ENCODE measurements at places on chromosomes 5 and 9.

GRCh38 chr5:6201631-6202030 lies 176.7 kb downstream of the MED10 start:
- no peak for DNase-seq

GRCh38 chr9:93422977-93423616 lies 28.4 kb upstream of the FAM120A start:
- no peak for DNase-seq

DNA sequence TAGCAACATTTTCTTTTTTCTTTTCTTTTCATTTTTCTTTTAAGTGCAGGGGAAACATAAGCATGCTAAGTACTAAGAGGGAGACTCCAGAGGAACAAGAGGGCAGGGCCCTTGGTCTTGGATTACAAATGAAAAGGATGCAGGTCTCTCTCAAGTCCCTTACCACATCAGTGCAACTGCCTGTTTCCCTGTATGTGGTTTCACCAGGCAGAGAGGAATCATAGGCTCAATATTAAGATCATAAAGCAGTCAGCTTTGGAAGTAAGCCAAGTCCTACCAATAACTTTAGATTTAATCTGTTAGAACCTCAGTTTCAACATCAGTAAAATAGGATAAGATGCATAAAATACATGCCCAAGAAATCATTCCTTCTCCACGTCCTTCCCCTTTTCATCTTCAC lies 422.7 kb upstream of the PAPPA start:
- no peak for DNase-seq

GRCh38 chr9:127634021-127634420 lies 21.9 kb downstream of the STXBP1 start:
- DNase-seq, result no peak

GRCh38 chr9:129664746-129665388 lies 580 bp upstream of the PRRX2 start:
- DNase-seq, result no peak

GRCh38 chr5:25119650-25120049 lies 474.9 kb upstream of the CDH10 start:
- peak; percentile 18 for DNase-seq

DNA sequence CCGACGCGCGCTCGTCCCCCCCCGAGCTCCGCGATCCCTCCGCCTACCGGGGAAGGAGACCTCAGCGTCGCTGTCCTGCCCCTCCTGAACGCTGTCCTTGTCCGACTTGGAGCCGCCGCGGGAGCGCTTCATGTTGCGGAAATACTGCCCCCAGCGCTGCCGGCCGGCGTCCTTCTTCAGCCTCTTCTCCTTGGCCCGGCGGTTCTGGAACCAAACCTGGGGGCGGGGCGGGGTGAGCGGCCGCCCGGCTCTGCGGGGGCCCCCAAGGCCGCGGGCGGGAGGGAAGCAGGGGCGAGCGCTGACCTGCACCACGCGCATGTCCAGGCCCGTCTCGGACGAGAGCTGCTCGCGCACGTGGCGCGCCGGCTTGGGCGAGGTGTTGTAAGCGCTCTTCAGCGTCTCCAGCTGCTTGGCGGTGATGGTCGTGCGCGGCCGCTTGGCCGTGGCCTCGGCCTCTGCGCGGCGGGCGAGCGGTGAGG lies 6.3 kb downstream of the LHX3 start:
- no peak for DNase-seq

- DNase-seq, result no peak
These were observed 2.7 kb upstream of the CARD19 start for GRCh38 chr9:93093127-93093876.

GRCh38 chr9:3027210-3027609 lies 183.3 kb upstream of the PUM3 start:
- DNase-seq, result no peak

GRCh38 chr9:94656200-94656599 lies 16.9 kb upstream of the FBP1 start:
- DNase-seq, result no peak

DNA sequence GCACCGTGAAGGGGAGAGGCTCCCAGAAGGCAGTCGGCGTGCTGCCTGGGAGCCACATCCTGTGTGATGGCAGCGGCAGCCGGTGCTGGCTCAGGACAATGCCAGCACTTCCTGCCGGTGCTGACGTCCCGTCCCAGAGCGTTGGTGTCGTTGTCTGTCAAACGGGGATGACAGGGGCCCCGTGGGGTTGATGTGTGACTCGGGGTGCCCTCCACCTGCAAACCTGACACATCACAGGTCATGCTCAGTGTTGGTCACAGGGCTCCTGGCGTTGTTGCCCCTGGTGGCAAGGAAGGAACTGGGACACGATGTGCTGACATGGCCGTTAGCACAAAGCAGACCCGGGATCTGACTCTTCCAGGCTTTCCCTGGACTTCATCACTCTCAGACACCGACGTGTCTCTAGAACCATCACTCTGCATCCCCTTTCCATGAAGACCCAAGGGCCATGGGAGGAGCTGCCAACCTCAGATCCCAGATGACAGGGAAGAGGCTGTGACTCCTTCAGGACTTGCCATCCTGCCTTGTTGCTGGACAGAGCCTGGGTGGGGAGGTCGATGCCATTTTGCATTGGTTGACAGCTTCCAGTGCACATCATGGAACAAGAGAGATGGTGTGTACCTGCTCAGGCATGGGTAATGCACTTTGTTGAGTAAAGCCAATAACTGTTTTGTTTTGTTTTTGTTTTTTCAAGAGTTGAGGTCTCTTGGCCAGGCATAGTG lies 21.5 kb downstream of the PLPP7 start:
- no peak for DNase-seq

- DNase-seq, result no peak
These were observed 21.1 kb upstream of the PDZD2 start for GRCh38 chr5:31617867-31618266.

DNA sequence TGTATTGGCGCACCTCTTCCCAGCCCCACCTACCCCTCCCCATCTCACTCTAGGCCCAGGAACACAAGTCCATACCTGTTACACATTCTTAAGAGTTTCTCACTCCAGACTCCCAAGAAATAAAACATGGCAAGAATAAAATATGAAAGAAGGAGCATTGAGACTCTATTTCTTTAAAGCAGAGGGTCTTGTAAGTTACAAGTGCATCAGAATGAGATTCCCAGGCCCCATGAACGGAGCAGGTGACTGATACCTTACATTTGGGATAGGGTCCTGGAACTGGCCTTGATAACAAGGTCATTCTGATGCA lies 5.7 kb downstream of the EGR1 start:
- no peak for DNase-seq

- DNase-seq, result no peak
These were observed 18.9 kb upstream of the TTC33 start for GRCh38 chr5:40774623-40775022.

- peak; percentile 19 for DNase-seq
These were observed 989 bp upstream of the FBN2 start for GRCh38 chr5:128539038-128539429.

DNA sequence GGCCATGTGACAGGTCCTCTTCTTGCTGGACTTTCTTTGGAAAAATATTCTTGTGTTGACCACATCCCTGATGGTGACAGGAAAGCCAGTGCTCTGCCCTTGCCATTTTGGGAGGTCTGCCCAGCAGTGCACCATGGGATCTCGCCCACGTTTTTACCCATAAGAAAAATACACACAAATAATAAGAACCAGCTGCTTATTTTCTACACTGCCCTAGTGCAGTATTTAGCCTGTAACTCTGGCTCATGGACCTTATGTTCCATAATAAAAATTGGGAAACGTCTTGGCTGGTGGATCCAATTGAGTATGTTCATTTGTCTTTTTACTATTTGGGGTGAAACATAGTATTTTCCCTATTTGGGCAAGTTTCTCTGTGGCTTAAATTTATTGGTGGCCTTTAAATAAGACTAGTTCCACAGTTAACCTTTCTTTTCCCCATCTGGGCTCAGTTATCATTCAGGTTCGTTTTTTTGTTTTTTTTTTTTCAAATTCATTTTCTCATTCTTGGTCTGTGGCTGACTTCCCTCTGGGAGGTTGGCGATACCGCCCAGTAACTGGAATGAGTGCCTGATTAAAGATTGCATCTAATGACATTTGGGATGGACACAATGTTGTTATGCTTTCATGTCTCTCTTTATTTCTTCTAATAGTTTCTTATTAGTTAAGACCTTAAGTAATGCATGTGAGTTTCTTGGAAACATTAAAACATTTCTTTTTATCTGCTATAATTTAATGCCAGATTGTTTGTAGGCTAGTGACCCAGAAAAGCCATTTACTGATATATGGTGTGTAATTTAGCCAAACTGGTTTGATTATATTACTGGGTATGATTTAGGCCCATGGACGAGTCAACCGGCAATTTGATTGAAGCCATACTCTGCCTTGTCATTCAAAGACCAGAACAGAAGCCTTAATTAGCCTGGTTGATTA lies 163.7 kb downstream of the FGF10 start:
- no peak for DNase-seq

- DNase-seq, result no peak
These were observed 194.8 kb downstream of the HSPA4 start for GRCh38 chr5:133246376-133247150.

DNA sequence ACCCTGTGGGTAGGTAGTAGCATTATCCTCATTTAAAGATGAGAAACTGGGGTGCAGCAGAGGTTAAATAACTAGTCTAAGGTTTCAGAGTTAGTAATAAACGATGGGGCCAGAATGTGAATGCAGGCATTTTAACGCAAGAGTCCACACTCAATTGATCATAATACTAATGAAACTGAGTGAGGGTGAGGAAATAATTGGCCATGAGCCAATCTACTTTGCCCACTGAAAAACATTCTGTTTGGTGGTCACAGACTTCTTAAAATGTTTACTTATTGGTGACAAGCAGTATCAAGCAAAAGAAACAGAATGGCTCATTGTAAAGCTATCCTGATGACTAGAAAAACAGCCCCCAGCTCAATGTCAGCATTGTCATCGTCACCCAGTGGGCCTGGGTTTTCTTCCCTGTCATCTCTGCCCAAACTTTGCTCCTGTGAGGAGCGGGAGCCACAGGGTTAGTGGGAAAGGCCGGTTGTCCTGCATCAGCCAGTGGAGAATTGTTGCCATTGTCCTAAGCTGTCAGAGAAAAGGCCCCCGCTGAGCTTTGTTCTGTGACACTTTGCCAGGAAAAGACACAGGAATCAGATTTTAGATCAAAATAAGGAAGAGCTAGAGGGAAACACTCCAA lies 77.3 kb upstream of the MAN2A1 start:
- no peak for DNase-seq

GRCh38 chr9:107547772-107548297 lies 58.3 kb upstream of the KLF4 start:
- no peak for DNase-seq

GRCh38 chr5:128667152-128667551 lies 129.1 kb upstream of the FBN2 start:
- no peak for DNase-seq

DNA sequence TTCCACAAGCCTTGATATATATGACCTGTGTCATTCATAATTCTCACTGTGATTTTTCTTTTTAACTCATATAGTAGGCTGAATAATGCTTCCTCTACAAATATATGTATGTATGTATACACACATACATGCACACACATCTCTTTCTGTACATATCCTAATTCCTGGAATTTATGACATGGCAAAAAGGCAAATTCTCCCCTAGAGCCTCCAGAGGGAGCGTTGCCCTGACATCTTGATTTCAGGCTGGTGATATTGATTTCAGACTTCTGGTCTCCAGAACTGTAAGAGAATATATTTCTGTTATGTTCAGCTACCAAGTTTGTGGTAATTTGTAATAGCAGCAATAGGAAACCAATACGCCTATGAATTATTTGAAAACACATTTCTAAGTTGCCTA lies 166.6 kb upstream of the GAS1 start:
- DNase-seq, result no peak

DNA sequence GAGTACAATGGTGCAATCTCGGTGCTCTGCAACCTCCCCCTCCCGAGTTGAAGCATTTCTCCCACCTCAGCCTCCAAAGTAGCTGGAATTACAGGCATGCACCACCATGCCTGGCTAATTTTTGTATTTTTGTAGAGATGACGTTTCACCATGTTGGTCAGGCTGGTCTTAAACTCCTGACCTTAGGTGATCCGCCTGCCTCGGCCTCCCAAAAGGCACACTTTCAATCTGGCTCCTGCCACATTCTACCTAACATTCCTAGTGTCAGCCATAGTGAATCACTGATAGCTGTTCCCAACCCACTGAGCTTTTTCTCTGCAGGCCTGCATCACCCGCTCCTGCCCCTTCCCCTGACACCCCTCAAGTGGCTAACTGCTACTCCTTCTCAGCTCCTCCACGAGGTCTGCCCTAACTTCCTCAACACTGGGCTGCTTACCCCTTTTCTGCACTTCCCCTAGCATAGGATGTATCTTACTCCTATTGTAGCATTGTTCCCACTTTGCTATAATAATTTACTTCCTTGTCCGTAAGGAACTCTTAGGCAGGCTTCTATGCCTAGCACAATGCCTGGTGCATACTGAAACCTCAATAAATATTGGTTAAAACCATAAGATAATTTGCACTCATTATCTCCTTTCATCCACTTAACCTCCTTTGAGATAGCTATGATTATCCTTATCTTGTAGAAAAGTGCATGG lies 42.0 kb upstream of the LIFR start:
- DNase-seq, result no peak

- DNase-seq, result no peak
These were observed 654 bp downstream of the RANBP6 start for GRCh38 chr9:6014670-6015270.

DNA sequence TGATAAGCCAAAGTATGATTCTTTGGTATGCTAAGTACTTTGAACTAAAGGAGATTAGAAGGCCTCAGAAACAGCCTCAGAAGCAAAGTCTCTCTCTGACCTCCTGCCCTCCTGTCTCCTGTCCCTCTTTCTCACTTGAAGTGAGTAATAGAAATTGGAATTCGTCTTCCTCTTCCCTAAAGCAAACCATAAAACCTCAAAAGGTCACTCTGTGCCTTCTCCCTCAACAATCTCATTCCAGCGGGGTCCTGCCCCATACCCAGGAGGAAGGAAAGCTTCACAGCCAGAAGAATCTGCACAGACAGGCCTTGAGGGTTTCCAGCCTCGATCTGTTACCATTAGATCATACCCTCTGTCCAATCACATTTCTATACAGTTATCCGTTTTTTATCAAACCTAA lies 87.8 kb downstream of the HAPLN1 start:
- no peak for DNase-seq

DNA sequence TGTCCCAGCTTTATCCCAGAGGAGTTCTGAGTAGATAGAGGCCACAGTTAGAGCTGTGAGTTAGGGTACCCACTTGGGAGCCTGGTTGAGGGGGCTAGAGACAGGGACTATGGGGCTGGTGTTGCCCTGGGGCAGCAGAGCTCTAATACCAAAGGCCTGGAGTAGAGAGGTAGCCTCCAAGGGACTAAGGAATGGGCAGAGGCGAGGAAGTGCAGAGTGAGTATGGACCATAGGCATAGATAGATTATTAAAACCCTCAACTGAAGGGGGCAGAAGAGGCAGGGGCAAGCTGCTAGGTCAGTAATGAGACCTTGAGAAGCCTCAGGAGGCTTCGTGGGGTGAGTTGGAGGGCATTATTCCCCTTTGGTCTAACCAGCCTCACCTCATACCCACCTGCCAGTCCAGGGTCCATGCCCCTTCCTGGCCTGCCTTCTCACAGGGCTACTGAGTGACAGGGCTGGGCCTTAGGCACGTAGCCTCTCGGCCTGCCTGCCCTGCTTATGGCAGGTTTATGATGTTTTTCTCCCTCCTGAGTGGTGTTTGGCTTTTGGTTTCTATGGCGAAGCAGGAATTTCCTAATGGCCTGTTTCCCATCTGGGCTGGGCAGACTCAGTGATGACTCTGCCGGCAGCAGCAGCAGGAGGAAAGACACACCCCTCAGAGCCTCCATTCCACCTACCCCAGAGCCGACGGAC lies 8.0 kb downstream of the PDLIM4 start:
- DNase-seq, result no peak

GRCh38 chr9:38294220-38294960 lies 98.1 kb upstream of the ALDH1B1 start:
- DNase-seq, result no peak

- no peak for DNase-seq
These were observed 246.6 kb downstream of the HSPA4 start for GRCh38 chr5:133298447-133298846.
